Stimulated activated CD8-positive, alpha-beta memory T cell treated with anti-CD3 and anti-CD28 coated beads, Interleukin-2, amount 100 ng/mL, for 1 hour (primary cell): ENCODE measurements at places on chromosomes 4 and X.

DNA sequence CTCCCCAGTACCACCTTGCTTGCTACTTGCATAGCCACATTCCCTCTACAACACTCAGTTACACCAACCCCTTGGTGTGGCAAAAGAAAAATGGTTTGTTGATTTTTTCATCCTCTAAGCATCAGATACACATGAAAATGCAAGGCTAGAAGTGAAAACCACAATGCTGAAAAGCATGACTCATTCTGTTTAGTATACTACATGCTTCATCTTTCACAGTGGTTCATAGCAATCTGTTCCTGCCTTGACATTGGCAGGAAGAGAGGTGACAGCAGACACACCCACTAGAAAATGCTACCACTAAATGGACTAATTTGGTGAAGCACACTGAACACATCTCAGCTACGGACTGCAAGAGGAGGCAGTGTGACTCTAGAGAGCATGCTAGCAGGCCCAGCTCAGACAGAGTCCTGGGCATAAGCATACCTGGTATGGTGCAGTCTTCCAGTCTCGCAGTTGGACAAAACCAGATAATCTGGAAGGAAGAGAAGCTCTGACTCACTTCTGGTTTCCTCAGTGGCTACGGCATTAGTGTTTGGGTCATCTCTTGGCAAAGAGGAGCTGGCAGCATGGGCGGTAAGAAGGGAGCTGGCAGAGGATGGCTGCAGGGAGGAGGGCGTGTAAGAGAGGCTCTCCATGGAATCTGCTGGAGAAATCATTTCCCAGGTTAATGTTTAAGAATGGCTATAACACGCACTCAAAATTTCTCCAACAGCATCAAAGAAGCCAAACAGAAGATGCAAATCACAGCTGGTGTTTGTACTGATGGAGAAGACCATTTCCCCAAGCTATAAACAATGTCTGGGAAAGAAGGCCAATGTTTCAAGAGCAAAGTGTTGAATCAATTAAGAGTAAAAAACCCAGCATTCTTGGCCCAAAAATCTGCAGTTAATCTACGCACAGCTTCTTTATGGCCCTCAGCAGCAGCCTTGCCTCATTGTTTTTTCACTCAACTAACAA is 37.8 kb downstream of the GAB3 start:
- DNase-seq: no peak

- no peak for DNase-seq
These were observed 74.2 kb downstream of the PRKX start for GRCh38 chrX:3639236-3639635.

GRCh38 chrX:57822398-57822797 is 87.9 kb downstream of the ZXDA start:
- DNase-seq: no peak

- DNase-seq: no peak
These were observed 178.8 kb downstream of the SNCA start for GRCh38 chr4:89657931-89658700.

- DNase-seq: no peak
These were observed 83.1 kb downstream of the GRIA3 start for GRCh38 chrX:123267220-123267619.

GRCh38 chrX:56738670-56739069 is 9.6 kb downstream of the NBDY start:
- DNase-seq: no peak

GRCh38 chrX:46838486-46838870 is 1.6 kb downstream of the RP2 start:
- DNase-seq: no peak

DNA sequence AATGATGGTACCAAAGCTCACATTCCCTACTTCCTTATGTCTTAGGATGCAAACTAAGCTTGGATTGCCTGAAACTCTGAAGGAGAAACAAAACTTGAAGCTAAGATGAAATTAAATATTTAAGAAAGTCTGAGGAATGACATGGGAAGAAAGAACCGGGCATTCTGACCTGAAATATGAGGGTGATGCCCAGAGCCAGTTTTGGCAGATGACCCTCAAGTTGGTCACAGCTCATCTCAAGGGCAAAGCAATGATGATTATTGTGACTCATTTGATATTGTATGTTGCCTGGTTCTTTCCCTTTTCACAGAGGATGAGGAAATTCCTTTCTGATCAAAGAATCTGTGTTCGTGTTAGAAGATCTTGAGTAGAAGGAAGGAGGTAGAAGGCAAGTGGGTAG is 96.0 kb upstream of the NHS start:
- no peak for DNase-seq

DNA sequence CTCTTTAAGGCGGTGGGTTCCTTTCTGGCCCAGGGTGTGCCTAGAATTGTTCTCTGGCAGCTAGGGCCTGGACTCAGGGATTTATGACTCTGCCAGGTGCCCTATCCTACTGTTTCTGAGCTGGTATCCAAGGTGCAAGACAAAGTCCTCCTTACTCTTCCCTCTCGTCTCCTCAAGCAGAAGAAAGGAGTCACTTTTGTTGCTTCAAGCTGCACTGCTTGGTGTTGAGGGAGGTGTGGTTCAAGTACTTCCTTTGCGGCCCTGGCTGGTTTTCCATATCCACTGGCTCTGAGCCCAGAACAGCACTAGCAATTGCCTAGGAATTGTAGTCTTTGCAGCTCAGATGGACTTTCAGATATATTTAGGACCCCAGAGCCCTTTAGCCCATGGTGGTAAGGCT is 39.3 kb downstream of the RTL3 start:
- no peak for DNase-seq

DNA sequence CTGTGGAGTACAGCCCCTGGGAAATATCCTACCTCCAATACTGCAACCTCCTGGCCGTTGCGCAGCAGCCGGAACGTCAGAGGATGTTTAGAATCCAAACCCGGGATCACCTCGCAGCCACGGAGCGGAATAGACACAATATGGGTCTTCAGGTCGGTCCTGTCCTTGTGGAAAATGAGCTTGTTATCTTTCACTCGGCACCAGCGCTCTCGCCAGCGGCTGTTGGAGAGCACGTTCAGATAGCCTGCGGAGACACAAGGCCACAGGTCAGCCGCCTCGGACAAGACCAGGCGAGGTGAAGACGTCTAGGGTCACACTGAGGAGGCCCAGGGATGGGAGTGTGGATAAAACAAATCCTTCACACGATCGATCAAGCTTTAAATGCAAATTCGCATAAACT is 139.3 kb downstream of the AFAP1 start:
- no peak for DNase-seq

DNA sequence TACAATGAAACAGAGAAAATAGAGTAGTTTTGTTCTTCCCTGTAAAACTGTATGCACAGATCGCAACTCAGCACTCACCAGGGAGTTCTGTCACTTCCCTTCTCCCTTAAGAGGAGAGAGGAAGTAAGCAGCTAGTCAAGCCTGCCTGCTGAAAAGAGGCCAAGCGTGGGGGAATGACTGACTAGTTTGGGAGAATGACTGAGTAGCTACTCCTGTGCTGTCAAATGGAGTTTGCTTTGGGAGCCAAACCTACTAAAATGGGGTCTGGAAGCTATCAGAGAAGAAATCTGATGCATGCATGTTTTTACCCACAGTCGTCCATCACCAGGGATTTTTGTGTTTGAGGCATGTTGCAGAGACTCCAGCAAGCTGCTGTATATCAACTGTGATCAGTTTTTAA is 54.6 kb upstream of the LHFPL1 start:
- no peak for DNase-seq

- DNase-seq: no peak
These were observed 78.2 kb downstream of the SLC2A9 start for GRCh38 chr4:9942921-9943600.

DNA sequence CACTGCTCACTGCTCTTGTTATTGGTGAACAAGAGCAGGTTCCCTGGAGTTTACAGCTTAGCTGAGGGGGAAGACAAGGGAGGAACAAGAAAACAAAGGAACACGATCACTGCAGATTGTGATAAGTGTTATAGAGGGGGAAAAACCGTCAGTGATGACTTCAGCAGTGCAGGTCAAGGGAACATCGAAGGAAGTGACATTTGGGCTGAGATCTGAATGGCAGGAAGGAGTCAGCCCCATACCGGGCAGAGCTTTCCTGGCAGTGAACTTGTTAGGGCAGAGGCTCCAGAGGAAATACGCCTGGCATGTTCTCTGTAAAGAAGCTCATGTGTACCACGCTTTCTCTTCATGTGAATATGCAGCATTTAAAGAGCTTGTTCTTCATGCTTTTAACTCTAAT is 78.1 kb downstream of the LDB2 start:
- no peak for DNase-seq

- DNase-seq: no peak
These were observed 623.9 kb downstream of the BCOR start for GRCh38 chrX:39473812-39474211.

GRCh38 chr4:186999686-187000085 is 276.0 kb upstream of the FAT1 start:
- no peak for DNase-seq

GRCh38 chr4:26028133-26028792 is 114.2 kb downstream of the SMIM20 start:
- no peak for DNase-seq

GRCh38 chr4:176767183-176767582 is 25.5 kb downstream of the VEGFC start:
- DNase-seq: no peak

- DNase-seq: no peak
These were observed 3.6 kb downstream of the ARHGAP24 start for GRCh38 chr4:85478576-85478975.

GRCh38 chr4:122117743-122118142 is 34.4 kb upstream of the BLTP1 start:
- no peak for DNase-seq

- DNase-seq: no peak
These were observed 6.2 kb downstream of the BRWD3 start for GRCh38 chrX:80803495-80803894.

DNA sequence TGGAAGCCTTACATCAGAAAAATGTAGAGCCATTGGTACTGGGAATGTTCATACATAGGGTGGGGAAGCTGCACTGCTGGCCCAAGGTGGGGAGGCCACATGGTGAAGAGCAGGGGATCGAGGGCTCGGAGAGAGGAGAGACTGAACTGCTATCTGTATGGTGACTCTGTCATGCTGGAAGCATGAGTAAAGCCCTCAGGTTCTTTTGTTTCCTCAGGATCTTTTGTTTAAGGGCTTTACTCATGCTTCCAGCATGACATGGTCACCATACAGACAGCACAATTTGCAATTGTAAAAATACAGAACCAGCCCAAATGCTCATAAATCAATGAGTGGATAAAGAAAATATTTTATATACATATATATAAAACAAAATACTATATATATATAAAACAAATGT is 78.4 kb downstream of the KLF8 start:
- DNase-seq: no peak

- no peak for DNase-seq
These were observed 13.8 kb downstream of the PCDH10 start for GRCh38 chr4:133162941-133163340.

DNA sequence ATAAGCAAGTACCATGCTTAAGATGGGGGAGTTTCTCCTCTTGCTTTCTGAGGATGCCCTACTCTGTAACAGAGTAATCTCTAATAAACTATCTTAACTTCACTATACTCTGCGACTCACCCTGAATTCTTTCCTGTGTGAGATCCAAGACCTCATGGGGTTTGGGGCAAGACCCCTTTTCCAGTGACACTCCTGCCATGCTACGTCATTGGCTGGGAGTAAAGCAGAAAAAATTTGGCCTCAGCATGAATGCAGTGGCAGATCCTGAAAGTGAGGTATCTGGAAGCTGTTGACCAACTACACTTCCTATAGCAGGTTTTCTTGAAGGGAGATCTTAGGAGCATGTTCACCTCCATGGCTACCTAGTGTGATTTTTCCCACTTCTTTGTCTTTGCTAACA is 109.1 kb upstream of the MED14 start:
- DNase-seq: no peak

- no peak for DNase-seq
These were observed 75.9 kb downstream of the PAQR3 start for GRCh38 chr4:78863254-78863869.

DNA sequence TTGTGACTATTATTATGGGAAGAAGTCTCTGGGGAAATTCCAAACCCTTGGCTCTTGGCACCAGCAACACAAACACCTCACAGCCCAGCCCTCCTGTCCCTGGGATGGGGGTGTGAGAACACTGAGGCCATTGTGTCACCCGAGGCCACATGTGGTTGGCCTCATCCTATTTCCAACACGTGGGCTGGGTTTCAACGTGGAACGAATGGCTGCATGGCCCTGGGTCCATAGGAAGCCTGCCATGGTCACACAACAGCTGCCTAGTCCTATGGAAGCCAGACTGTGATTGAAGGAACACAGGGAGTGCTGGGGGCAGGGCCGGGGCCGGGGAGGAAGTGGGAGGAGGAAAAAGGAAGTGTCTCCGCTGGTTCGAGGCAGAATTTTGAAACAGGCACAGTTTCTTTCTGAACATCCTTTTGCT is 10.0 kb downstream of the CLCN4 start:
- no peak for DNase-seq

DNA sequence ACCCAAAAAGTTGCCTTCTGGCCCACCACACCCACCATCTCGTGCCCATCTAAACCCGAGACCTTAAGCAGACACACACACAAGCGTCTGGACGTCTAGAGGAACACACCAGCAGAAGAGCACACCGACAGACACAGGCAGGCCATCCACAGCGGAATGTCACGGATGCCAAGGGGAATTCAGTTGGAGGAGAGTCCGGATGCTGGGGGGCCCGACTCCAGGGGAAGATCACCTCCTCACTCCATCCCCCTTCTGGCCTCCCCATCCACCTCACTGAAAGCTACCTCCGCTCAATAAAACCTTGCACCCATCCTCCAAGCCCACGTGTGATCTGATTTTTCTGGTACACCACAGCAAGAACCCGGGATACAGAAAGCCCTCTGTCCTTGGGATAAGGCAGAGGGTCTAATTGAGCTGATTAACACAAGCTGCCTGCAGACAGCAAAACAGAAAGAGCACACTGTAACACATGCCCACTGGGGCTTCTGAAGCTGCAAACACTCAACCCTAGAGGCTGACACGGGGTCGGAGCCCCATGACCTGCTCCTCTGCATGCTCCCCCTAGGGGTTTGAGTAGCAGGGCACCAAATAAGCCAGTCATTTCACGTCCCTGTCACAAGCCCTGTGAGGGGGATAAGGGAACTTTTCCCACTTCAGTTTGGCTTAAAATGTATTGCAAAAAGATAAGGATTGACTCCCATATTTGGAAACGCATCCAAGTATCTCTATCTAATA is 339.6 kb upstream of the PCDH10 start:
- no peak for DNase-seq

DNA sequence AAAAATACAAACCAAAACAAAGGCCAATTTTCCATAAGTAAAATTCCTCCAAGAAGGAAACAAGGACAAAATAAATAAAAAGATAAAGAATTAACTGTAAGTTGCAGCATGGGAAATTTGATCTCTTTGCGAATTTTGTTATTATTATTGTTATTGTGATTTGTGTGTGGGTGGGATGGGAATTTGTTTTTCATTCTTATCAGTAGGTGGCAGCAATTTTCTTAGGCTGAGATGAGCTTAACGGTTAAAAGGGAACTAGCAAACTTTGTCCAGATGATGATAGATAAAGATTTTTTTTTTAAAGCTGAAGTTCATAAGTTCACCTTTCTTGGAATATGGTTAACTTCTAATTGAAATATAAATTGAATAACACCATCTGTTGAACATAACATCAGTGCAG is 83.2 kb upstream of the IL1RAPL2 start:
- no peak for DNase-seq

GRCh38 chr4:186900232-186900900 is 176.7 kb upstream of the FAT1 start:
- no peak for DNase-seq

GRCh38 chr4:123250843-123251242 is 145.8 kb upstream of the SPRY1 start:
- DNase-seq: no peak
